Putamen (tissue), 1 donor: ENCODE measurements at places on chromosomes 2 and 18.

DNA sequence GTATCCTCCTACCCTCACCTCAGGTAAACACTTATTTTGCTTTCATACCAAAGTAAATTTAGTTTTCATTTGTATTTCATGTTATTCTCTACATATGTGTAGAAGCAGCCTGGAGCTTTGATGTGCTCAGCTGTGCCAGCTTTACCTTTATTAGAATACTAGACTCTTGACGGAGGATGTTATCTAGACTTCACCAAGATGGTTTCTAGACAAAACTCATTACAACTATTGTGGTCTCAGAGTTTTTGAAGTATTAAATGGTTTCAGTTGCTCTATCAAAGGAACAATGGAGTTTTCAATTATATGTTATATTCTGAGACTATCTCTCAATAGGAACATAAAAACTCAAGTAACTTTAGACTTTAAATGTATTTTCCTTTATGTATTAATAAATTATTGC lies 5.0 kb upstream of the IL18RAP start:
- DNase-seq, result no peak

- DNase-seq, result no peak
Observed at GRCh38 chr2:170313347-170313991, 135.5 kb downstream of the MYO3B start.

GRCh38 chr2:219245899-219246230 lies 586 bp downstream of the STK16 start:
- DNase-seq, result no peak

DNA sequence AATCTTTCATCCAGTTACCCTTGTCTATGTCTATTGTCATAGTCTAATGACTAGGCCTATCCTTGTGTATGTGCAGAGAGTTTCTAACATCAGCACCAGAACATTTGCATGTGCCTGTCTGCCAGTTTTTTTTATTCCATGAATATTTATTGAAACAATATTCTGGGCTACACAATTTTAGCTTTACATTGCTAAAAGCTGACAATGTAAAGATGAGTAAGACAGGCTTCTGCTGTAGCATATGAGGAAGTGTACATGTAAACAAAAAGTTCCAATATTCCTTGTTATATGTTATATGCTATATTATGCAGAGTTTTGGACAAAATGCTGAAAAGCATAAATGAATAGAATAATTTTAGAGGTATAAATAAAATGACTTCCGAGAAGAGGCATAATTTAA lies 357.7 kb downstream of the NYAP2 start:
- DNase-seq, result no peak

DNA sequence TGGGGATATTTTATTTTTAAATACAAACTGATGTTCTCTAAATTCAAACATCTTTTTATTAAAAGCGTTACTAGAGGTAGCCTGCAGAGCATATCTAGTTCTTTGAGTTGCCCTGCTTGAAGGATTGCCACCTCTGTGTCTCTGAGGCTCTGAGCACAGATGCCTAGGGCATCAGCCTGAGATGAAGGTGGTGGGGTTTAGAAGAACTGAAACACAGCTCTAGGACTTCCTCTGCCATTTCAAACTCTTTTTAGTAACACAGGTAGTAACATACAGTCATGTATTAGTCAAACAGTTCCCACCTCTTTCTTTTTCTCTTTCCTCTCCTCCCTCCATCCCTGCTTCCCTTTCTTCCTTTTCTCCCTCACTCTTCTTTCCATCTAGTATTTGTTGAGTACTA lies 57.6 kb downstream of the TTC21B start:
- DNase-seq, result no peak

- DNase-seq, result no peak
Observed at GRCh38 chr2:173218326-173219056, 136.2 kb upstream of the CDCA7 start.
